ENCODE measurements at places on chromosomes 6 and 20.

DNA sequence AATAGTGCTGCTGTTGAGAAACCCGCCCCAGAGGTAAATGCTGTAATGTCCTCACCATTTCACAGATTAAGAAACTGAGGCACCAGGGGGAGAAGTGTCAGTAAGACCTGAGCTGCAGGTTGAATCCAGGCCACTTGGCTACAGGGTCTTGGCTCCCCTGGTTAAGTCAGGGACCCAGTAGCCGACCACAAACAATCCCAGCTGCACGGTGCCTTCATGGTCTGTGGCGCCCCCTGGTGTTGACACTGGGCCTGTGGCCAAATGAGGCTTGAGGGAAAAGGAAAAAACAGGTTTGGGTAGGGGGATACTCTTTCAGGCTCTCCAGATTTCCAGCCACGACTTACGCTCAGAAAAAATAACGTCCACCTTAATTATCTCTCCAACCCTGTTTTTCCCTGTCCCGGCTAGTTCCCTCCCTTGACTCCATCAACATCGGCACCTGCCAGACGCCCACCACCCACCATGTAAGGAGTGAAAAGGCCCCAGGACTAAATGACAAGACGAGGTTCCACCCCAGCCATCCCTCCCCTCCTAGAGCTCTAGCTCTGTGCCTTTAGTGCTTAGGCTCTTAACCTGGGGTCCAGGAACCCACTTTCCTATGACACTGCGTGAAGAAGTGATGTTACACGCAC, 47.7 kb upstream of the POLR1H start:
- DNase-seq: no peak

DNA sequence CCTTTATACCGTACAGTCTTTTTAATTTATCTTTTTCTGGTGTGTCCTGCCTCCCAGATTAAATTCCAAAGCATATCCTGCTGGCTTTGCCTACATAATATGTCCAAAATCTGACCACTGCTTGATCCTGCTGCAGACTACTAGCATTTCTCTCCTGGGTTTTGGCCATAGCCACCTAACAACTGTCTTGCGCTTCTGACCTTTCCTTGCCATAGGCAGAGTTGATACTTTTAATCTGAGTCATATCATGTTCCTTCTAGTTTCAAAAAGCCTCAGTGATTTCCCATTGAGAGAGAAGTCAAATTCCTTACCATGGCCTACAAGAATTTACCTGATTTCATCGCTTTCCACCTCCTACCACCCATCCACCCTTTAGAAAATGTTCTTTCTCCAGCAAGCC, 104.8 kb downstream of the BCKDHB start:
- DNase-seq: no peak

GRCh38 chr20:13778827-13779226, 5.9 kb downstream of the ESF1 start:
- DNase-seq: no peak

DNA sequence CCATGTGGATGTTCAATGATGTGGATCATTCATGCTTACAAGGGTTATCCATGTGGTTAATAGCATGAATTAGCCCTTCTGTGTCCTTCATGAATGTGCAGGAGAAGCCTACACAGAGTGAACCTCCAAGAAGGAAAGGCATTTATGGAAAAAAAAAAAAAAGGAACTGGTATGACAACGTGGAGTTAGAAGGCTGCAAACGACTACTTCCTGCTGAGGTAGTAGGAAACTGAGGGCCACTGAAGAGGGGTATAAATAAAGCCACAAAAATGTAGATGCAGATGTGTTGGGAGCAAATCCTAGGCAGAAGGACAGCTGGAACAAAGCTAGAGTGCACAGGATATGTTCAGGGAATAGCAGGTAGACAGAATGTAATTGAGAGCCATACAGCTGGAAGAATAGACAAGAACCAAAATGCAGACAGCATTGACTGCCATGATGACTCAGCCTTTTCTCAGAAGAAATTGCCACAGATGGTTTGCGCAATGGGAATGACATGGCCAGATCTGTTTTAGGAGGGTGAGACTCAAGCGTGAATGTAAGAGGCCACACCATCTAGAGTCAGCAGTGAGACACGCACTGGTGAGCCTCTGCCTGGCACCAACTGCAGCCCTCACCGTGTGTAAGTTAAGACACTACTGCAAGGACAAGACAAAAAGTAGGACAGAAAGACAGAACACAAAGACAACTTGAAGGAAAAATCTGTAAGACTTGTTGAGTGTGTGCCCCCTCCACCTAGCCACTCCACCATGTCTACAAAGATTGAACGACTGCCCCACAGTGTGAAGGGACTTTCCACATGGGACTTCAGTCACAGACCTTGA, 79.8 kb downstream of the KIF13A start:
- DNase-seq: no peak

DNA sequence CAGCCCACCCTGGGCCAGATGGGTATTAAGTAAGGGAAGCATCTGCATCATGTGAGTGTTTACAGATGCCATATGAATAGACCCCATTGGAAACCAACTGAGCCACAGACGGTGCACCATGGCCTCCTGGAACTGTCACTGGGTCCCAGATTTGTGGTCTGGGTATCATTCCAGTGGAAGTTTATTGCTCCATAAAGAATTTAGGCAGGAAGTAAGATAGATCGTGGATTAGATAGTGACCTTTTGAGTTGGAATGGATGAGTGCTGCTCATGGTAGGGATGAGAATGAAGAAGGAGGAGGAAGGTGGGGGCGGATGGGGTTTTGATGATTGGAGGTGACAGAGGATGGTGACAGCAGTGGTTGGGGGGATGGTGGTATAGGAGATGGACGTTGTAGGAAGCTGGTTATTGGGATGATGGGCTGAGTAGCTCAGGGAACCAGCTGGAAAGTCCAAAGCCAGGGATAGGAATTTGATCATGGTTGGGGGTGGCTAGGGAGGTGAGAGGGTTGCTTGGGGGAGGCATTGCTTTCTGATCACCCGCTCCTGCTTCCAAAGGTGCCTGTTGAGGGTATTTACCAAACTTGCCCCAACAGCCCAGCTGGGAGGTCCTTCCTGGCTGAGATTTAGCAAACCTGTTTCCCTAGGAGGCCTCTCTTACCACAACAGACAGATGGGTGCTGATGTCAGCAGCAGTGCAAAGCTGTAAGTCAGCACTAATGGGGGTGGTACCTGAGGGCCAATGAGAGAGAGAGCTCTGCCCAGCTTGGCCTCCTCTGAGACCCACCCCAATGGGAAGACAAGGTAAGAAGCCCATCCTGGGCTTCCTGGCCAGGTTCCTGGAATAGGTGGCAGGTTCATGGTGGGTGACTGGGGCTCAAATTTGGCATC, 78.0 kb downstream of the VEGFA start:
- DNase-seq: no peak

DNA sequence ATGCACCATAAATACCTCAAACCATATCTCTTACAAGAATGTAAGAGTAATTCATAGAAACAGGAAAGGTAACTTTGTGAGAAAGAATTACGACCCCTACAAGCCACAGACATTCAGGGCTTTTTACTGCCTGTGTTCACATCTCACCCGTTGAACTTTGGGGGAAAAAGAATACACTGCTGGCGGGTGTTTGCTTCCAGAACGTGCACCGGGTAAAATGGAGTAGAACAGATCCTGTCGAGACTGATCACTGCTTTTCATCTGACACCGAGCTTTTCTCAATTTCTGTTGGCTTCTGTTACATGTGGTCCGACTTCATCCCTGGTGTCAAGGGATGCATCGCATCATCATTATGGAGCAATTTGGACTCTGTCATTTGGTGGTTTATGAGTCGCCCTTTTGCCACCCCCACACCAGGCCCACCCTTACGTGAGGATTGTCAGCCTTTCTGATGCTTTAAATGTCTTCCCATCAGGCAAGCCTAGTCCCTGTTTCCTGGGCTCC, 219.2 kb upstream of the ZFP64 start:
- DNase-seq: no peak

DNA sequence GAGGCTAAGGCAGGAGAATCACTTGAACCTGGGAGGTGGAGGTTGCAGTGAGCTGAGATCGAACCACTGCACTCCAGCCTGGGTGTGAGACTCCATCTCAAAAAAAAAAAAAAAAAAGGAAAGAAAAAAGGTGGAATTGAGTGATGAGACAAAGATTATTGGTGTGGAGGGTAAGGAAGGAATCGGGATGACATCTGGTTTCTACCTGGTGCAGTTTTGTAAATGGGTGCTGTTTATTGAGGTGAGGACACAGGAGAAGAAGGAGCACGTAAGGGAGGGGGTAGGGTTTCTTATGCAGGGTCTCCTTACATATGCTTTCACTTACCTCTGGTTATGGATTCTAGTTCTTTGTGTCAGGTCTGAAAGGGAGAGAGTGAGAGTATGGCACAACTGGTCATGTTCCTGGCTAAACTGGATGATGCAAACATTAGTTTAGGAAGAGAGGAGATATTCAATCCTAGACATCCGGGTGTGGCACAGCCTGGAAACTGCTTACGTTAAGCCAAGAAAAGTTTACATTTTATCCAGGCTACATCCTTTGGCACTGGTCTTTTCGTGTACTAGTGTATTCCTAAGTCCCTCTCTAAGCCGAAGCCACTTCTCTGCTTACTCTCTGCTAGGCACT, 5.4 kb downstream of the RALY start:
- DNase-seq: no peak

DNA sequence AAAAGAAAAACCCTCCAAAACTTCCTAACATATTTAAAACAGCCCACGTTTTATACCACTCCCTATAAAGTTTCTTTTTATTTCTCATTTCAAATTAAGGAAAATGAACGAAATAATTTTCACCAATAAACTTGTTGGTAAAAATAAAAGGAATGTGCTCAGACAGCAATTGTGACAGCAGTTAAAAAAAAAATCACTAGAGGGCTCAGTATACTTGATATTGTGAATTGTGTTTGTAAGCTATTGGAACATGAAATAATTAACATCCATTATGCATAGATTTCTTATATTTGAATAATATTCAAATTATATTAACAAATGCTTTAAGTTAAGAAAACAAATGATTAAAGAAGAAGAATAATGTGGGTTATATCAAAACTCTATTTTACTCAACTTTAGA, 105.5 kb downstream of the ASCC3 start:
- no peak for DNase-seq

GRCh38 chr6:126672649-126673048, 332.7 kb downstream of the CENPW start:
- no peak for DNase-seq

DNA sequence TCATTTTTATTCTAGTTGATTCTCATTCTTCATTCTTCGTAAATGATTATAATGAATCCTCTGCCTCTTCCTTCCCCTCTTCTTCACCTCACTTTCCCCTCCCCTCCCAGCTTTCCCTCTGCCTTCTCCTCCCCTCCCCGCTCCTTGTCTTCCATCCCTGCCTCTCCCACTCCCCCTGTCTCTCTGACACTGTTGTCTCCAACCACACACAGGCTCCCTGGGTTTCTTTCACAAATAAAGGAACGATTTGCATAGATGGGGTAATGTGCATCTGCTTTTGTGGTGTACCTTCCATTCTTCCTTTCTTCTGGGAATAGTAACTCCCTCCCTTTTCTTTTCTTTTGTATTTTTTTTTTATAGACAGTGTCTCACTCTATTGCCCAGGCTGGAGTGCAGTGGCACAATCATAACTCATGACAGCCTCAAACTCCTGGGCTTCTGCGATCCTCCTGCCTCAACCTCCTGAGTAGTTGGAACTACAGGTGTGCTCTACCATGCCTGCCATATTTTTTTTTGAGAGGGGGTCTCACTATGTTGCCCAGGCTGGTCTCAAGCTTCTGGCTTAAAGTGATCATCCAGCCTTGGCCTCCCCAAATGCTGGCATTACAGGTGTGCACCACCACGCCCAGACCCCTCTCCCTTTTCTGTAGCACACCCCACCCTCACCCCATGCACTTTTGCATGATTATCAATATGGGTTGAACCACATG, 318.6 kb downstream of the PRKN start:
- no peak for DNase-seq

DNA sequence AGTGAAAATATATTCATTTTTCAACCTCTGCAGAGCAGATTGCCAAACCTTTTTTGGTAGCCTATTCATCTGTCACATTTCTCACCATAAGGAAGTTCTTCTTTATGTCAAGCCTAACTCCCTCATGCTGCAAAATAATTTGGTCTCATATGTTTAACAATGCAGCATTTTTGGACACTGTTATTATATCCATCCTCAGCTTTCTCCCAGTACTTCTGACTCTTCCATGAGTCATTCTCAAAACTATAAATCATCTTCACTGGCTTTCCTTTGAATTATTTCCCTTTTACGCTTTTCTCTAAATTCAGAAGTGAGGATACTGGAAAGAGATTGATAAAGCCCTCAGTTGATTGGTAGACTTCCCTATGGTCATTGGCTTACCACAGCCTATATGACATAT, 192.2 kb downstream of the TPBG start:
- no peak for DNase-seq

- no peak for DNase-seq
Measured at GRCh38 chr6:123788319-123788718, 15.3 kb upstream of the NKAIN2 start.
